ENCODE measurements at places on chromosomes 7 and 10.

GRCh38 chr7:78587443-78588044 is 789.0 kb downstream of the PHTF2 start:
- no peak for DNase-seq

DNA sequence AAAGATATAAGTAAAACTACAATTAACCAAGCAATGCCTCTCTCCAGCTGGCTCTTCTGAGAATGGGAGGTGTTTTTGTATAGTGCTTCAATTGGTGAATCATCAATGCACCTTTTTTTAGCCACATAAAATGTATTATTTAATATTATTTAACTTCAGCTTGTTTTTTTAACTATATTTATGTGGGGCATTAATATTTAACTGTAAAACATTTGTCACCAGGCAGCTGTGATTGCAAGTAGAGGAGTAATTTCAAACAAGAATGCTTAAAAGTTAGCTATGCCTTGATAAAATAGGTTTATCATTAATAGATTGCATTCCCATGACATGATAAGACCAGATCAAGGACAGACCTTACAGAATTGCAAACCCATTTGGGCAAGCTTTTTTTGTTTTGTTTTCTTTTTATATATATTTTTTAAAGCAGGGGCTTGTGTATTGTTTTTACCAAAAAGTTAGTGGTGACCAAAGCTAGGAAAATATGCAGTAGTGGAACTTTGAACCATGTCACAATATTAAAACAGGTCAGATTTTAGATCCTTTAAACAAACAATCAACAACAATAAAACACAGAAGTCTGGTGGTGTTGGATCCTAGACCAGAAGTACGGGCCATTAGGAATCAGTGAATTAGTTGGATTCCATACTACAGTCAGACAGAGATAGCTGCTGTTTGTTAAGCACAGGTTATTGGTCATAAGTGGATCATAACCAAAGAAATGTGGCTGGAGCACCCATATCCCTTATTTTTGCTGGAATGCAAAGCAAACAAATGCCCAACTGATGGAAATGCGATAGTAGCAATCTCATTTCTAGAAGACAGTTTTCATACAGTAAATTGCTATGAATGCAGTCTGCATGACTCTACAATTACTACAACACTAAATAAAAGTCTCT is 2.9 kb downstream of the CAV2 start:
- DNase-seq = no peak

- no peak for DNase-seq
Measured at GRCh38 chr10:131979821-131980270, 1.9 kb downstream of the BNIP3 start.

DNA sequence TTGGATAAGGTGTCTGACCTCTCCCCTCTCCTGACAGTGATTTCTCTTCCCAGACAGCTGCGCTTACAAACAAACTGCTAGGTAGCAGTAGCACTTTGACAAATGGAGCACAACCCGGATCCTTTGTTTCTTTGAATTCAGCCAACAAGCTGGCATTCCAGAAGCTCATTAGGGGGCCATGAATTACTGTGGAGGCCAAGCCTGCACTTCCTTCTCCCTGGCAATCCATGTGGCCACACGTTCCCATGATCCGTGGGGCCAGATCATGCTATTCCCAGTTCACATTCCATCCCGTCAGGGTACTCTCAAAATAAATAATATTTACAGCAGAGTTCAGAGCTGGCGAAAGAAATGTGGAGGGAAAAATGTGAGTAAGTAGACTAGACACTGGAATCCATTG is 172.4 kb downstream of the PRPF18 start:
- no peak for DNase-seq

GRCh38 chr7:105934572-105935185 is 28.4 kb upstream of the CDHR3 start:
- no peak for DNase-seq

DNA sequence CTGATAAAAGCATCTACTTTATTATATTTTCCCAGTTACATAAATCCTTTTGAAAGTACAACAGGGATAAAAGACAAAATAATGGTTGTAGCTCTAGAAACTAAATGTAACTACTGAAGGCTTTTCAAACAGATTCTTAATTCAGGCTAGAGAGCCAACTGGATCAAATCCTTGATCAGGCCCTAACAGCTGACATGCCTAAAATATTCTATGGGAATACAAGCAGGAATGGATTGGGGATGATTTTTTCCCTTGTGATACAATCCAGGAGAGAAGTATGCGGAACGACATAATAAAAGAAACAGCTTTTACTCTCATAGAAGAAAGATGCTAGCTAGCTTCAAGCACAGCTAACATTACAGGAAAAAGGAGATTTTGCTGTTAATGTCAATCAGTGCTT is 49.0 kb downstream of the NT5C2 start:
- DNase-seq = no peak

DNA sequence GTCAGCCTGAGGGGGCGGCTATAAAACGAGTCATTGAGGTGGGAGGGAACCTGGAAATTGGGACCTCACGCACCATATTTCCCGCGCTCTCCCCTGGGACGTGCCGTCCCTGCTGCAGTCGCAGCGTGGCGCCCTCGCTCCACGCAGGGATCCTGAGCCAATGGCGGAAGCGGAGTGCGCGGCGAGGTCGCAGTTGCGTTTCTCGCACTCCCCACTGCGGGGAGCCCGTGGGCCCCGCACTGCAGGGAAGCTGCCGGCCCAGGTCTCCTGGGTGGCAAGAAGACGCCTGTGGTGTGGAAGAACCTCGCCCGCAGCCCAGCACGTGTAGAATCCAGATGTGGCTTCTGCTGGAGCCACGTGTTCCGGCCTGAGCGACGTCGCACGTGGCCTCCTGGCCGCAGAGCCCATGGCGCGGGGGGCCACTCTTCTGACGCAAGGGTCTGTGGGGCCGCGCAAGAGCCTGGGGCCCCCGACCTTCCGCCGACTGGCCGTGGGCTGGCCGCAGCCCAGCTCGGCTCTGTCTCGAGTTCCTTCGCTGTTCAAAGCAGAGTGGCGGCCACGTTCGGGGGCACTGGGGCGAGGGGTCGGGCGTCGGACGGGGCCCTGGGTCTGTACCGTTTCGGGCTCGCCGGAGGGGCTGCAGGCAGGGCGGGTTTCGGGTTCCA is 26.4 kb downstream of the HIF1AN start:
- peak; percentile 54 for DNase-seq

- no peak for DNase-seq
Measured at GRCh38 chr10:109430043-109430760, 493.1 kb downstream of the XPNPEP1 start.

GRCh38 chr10:72088889-72089575 is 681 bp upstream of the SPOCK2 start:
- DNase-seq = no peak

DNA sequence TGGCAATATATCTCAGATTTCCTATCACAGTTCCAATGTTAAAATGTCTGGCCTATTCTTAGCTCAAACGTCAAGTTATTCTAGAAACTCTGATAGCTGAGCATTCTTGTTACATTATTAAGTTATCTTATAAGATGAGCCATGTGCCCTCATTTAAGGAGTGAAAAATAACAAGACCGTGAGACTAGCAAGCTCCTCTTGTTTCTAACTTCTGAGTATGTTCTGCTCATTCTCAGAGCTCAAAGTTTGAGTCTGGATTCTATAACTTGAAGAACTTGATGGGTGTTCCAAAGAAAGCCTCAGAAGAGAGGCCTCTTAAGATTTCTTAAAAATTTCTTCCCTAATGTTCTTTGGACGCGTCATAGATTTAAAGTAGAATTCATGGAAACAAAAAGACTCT is 215.2 kb downstream of the HTR7 start:
- DNase-seq = no peak

- no peak for DNase-seq
Measured at GRCh38 chr10:6200734-6201515, 1.8 kb upstream of the PFKFB3 start.

DNA sequence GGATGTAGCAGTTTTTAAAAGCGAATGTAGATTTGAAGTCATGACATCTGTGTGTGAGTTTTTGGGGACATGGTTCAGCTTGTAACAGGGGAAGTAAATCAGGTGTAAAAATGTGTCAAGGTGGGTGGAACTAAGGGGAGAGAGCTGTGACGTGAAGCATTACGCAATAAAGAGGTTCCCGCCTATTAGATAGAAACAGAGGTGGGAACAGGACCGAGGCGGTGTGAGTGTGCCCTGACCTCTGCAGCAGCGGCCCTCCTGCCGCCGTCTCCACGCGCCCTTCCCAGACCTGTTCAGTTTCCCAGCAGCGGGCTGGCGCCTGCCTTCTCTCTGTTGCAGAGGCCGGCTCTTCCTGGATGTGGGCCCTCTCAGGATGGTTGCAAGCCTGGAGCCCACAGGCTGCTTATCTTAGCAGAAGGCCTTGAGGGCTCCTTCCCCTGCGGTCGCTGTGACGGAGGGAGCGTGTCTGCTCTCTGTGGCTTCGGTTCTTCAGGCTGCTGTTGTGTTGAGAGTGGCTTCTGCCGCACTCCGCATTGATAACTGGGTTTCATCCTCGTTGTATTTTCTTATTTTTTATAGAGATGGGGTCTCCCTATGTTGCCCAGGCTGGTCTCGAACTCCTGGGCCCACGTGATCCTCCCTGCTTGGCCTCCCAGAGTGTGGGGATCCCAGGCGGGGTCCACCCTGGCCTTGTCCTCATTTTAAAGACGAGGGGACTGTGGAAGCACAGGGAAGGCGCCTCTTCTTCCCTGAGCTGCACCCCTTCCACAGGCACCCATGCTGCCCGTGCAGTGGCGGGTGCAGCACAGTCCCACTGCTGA is 65.0 kb downstream of the DNAJB6 start:
- DNase-seq = no peak

GRCh38 chr7:38335492-38336147 is 62.2 kb upstream of the TARP start:
- DNase-seq = peak; percentile 62

GRCh38 chr7:101177644-101178043 is 2.4 kb downstream of the NAT16 start:
- no peak for DNase-seq

Measured in activated CD8-positive, alpha-beta memory T cell treated with anti-CD3 and anti-CD28 coated beads for 4 hours (primary cell).